ENCODE measurements at places on chromosomes 4 and X.

- no peak for DNase-seq
Observed at GRCh38 chr4:145937971-145938611, 532 bp downstream of the ZNF827 start.

- no peak for DNase-seq
Observed at GRCh38 chr4:28386776-28387175, 1526.1 kb downstream of the STIM2 start.

DNA sequence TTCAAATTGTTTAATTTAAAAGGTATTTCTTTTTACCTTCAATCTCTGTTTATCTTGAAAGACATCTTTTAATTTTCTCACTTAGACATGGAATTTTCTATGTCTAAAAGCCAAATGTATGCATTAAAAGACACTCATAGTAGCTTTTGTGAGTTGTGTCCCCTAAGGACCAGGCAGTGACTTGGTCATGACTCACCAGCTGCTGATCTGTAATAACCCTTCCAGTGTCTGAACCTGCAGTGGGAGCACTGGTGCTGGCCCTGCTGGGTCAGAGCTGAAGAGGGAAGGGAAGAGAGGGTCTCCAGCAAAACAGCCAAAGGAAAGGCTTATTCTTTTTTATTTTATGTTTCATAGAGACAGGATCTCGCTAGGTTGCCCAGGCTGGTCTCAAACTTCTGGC, 31.1 kb upstream of the SH3D19 start:
- DNase-seq = no peak

DNA sequence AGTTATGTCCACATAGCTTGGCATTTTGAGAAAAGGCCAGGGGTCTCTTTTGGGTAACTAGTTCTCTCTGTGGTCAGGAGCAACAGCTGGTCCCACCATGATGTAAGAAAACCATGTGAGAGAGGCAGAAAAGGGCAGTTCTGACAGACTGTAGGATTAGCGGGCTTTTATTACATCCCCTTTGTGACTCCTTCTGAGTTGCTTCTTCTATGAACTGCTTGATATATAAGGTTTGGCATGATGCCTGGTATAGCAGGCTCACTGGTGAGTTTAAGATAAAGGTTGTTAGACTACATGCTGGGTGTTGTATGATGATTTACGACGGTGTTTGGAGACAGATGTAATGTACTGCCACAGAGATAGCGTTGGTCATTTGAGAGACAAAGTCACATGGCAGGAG, 2308.1 kb upstream of the AGA start:
- no peak for DNase-seq

- no peak for DNase-seq
Observed at GRCh38 chrX:153714256-153714655, 9.9 kb downstream of the BCAP31 start.

DNA sequence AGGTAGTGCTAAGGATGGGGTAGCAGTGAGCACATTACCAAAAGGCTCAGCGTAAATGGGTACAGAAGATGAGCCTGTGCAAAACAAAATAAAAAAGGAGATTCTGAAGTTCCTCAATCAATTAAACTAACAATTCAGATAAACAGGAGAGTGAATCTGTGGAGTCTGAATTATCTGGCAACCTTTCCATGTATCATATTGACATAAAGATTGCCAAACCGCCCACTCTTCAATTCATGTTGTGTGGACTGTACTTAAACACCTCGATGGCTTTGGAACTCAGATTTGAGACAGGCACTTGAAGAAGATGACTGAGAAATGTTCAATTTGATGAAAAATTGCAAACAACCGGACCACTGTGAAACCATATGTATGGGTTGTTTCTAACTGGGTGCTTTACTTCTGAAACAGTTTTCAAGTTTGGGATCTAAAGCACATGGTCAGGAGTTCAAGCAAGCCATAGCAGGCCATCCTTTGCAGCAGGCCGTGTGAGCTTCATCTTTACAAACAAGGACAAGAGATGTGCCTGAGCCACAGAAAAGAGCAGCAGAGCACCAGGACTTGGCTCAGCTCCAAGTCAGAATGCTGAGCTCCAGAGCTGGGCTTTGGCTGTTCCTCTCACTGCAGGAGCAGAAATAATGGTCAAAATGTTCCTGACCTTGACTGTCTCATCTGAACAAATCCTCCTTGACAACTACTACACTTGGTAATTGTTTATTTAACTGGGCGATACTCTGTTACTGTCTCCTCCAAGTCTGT, 108.1 kb downstream of the MGST2 start:
- no peak for DNase-seq

DNA sequence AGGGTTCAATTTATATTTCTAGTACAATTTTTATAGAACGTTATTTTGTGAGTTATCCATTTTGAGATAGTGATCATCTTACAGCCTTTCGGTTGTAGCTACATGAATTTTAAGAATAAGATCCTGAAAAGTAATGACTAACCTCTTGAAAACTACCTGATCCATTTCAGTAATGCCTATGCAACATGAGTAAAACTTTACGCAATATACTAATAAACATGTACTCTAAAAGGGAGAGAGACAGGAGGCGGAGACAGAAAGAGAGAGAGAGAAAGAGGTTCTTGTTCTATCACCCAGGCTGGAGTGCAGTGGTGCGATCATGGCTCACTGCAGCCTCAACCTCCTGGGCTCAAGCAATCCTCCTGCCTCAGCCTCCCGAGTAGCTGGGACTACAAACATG, 816.1 kb downstream of the CCSER1 start:
- no peak for DNase-seq

DNA sequence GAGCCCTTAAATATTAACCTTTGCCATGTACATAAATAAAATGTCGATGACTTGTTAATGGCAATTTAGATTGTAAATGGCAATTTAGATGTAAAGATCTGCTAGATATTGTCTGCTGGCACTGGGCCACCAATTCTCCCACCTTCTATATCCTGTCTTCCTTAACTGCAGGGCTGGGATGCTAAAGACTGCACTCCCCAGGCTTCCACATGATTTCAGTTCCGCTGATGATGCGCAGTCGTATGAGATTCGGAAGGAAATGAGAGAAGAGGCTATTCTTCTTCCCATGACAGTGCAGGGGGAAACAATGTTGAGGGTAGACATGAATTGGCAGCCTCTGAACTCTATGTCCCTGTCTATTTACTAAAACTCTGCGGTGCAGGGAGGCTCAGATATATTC, 55.7 kb downstream of the PITX2 start:
- DNase-seq = no peak

DNA sequence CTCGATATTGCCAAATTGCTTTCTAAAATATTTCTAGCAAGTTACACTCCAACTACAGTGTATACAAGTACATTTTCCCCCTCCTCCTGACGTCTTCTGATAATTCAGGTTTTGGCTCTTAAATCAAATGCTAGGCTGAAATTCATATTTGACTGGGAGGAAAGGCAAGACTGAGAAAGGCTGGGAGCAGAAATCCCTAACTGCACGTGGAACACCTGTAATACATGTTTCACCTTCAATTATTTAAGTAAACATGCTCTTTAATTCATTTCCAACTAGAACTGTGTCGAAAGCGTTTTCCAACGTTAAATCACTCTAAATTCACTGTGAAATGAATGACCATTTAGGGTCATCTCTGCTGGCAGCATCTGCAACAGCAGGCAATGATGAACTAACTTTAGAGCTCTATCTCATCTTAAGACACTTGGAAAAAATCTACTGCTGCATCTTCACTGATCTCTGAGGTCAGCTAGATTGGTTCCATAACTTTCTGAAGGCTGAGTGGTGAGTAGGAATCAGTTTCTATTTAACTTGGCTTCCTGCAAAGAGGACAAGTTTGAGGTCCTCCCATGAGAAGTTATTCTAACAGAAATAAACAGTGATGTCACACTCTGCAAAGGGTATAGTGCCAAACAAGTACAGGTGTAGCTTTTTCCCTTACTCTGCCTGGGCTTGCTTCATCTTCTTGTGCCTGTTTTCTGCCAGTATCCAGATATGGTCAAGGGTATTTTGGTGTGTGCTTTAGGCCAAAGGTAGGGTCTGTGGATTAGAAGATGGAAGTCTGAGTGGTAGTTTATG, 144.3 kb upstream of the PAK3 start:
- no peak for DNase-seq

- no peak for DNase-seq
Observed at GRCh38 chrX:123450222-123450621, 266.1 kb downstream of the GRIA3 start.

- no peak for DNase-seq
Observed at GRCh38 chr4:168841672-168842019, 168.4 kb downstream of the CBR4 start.

Measured in bone marrow (tissue), 2 donors.